ENCODE measurements at places on chromosomes 7 and 10. TPM values are rescaled to one million over a fixed set of nuclear protein-coding genes. Genes with fewer than 3 reads are reported as not detected.

The C7orf33 gene
- not detected for total RNA-seq

GRCh38 chr10:77448226-77448625 is 189.4 kb downstream of the KCNMA1 start:
- no peak for DNase-seq

The H2BK1 gene
- not detected for total RNA-seq

The CNPY1 gene
- total RNA-seq = 2.4 TPM

GRCh38 chr10:118783776-118784545 is 29.2 kb upstream of the CACUL1 start:
- no peak for DNase-seq

DNA sequence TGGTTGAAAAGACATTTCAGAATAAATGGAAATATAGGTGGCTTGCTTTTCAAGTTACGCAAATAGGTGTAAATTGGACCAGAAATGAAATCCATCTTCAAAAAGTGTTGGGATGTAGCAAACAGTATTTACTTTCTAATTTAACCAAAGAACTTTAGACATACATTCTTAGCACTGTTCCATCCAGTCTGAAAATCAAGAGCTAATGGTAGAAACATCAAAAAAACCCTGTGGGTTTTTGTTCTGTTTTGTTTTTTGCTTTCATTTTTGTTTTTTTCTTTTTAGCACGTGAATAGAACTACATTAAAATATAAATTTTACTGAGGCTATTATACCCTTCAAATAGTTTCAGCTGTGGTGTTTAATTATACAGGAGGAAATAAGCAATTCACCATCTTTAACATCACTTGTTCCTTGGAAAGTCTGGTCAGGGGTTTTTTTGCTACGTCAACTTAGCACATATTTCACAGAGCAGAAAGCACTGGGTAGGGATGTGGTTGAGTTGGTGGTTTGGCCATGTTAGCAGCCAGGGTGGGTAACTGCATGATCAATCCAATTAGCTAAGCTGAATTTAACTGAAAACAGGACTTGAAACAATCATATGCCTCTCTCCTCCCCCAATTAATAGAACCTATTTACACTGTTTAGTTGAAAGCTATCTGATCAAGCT is 275.4 kb upstream of the PFKP start:
- no peak for DNase-seq

- no peak for DNase-seq
Measured at GRCh38 chr10:70410608-70411007, 6.7 kb downstream of the EIF4EBP2 start.

The PRLHR gene
- total RNA-seq = not detected

DNA sequence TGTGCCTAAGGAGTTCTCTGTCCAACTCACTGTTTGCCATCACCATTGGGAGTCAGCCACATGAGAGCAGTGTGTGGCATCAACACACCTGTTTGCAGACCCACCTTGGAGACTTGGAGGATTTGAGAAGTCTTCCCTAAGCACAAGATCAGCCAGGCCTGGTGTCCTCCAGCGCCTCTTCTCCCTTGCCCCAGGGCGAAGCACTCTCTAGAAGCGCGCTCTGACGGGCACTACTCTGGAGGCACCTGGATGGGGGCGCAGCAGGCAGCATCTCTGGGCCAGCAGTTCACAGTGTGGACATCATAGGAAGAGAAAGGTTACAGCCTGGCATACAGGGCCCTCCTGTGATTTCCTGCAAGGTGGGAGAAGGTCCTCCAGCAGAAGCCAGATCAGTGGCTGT is 289.3 kb downstream of the CELF2 start:
- DNase-seq = no peak

The ATOH7 gene
- total RNA-seq = 0.20 TPM

DNA sequence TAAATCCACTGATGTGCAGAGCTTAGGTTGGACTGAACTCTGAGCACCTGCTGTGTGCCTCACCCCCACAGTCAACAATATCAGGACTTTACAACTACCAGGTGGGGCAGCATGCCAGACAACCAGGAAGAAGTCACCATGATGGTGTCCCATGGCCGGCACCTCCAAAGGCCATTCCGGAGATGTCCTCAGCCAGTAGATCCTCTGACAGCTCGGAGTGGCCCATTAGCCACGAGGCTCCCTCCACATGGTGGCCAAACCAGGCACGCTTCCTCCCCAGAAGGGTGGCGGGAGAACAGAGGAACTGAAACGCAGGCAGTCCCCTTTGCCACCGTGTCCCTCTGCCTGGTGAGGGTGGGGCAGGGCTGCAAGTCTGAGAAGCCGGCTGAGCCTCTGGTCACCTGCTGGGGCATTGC is 390.0 kb downstream of the TNS3 start:
- no peak for DNase-seq

GRCh38 chr10:97850446-97850845 is 803 bp downstream of the GOLGA7B start:
- DNase-seq = no peak

- no peak for DNase-seq
Measured at GRCh38 chr10:44334621-44335184, 50.2 kb downstream of the CXCL12 start.

DNA sequence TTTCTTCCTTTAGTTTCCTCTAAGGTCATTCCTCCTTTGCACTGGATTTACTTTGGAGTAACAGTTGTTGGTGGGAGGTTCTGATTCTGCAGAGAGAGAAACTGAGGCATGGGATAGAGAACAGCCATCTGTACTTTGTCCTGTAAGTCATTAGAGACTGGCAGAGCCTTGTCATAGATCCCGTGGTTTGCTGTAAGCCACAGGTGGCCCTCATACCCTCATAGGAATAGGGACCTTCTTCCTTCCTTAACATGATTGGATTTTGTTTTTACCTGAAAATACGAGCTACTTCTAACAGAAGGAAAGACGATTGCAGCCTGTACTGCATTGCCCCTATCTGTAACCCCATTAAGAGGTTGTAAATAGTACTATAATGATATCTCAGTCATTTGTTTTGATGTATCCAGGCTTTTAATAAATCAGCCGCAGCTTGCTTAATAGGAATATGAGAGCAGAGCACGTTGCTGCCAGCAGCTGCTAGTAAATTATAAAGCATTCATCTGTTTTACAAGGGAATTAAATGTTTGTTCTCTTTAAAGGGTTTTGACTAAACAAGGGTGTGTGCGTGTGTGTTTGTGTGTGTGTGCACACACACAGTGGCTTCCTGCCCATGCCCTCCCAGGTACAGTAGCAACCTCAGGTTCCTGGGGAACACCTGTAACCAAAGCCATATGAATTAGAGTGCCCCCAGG is 249.8 kb downstream of the AUTS2 start:
- no peak for DNase-seq

The COL28A1 gene
- total RNA-seq = 0.28 TPM

The WNT8B gene
- total RNA-seq = 3.8 TPM

DNA sequence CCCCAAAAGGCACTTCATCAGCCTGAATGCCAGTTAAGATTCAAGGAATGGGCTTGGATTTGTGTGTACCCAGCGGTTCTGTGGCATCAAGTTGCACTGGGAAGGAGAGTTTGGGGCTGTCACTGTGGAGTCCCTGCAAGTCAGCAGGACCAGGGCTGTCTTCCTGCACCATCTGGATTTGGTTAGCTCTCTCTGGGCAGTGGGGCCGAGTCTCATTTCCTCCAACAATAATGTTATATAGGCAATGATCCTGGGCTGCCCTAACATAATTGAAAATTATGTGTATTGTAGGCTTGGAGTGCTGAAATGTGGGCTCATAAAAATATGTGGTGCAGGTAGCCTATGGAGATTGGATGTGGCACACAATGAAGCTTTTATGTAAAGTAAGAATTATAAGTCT is 87.2 kb downstream of the TCF7L2 start:
- DNase-seq = no peak

DNA sequence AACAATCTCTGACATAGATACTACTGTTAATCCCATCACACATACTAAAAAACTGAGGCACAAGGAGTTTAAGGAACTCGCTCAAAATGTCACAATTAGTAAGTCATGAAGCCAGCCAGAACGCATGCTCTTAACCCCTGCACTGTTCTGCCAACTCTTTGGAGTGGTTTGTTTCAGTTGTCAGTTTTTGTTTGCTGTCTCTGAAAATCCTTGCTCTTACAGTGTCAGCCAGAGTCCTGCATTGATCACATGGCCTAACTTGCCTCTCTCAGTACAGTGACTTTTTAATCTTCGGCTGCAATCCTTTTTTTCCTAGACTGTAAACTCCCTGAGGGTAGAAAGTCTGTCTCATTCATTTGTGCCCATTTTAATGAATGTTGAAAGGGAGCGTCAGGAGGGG is 753.8 kb downstream of the AUTS2 start:
- no peak for DNase-seq

DNA sequence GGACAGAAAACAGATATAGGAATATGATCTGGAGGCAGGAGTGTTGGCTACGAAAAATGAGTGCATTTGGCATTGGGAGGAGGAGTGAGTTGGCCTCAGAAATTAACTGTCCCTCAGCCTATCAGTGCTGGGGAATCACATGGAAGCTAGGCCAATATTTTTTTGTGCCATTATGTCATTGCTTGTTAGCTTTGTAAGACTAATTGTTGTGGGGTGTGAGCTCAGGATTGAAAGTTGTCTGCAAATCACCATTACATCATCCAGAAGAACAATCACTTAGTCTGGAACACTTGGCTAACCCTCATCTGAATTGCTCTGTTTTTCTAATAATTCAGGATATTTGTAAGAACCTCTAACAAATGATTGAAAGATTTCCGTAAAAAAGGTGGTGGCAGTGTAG is 45.2 kb upstream of the SEMA3D start:
- no peak for DNase-seq

GRCh38 chr10:13969118-13969791 is 361.5 kb downstream of the FRMD4A start:
- DNase-seq = no peak

DNA sequence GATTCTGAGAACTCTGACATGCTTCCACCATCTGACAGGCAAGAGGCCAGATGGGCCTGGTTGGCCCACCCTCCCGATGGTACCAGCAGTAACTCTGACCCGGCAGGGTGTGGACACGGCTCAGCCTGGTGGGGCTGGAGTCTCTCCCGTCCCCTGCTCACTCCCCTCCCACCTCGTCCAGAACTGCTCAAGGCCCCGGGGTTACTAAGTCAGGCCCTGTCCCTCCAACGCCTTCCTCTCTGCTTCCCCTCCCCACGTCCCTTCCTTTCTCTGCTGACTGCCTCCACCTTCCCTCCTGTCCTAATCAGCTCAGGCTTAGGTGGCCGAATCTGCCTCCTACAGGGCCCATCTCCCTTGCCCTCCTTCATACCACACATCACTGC is 12.5 kb downstream of the CALML5 start:
- DNase-seq = no peak

GRCh38 chr10:75538144-75538543 is 106.7 kb downstream of the LRMDA start:
- no peak for DNase-seq

DNA sequence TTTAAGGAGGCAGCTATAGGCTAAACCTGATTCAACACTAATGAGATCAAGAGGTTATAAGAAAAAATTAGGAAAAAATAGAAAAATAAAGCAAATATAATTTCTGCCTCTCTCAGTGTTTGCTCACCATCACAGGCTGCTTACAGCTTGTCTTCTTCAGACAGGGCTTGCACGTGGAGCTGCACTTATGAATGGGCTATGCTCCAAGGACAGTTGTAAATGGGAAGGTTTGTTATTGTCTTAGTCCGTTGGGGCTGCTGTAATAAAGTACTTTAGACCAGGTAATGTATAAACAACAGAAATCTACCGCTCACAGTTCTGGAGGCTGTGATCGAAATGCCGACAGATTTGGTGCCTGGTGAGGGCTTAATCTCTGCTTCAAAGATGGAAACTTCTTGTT is 219.8 kb downstream of the NEBL start:
- DNase-seq = no peak

DNA sequence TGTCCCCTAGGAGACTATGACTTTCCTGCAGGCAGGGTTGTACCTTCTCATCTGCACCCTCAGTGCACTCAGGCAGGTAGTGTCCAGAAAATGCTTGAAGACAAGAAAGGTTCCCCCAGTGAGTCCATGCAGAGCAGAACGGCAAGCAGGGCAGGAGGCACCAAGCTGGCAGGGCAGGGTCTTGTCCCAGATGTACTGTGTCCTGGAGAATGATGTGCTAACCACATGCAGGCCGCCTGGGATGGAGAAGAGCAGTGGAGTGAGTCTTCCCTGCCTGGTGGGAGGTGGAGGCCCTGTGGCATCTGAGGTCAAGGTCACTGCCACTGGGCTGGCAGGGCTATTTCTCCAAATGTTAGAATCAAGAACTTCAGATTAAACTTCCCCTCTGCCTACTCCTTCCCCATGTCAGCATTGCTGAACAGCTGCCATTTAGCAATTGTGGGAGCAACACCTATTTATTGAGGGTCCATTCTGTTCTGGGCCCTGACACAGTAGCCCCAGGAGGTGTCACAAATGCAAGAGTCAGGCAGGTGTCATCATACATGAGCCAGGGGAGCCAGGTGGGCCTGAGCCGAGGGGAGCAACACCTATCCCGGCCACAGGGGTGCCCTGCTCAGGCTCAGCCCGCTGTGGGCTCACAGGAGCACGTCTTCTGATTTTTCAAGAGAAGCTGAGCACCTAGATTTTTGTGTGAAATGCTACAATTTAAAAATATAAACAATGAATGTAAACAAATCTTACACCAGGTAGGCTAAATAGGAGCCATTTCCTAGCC is 34.1 kb downstream of the PTPRE start:
- DNase-seq = no peak

GRCh38 chr10:64537928-64538327 is 1016.7 kb downstream of the REEP3 start:
- DNase-seq = no peak

DNA sequence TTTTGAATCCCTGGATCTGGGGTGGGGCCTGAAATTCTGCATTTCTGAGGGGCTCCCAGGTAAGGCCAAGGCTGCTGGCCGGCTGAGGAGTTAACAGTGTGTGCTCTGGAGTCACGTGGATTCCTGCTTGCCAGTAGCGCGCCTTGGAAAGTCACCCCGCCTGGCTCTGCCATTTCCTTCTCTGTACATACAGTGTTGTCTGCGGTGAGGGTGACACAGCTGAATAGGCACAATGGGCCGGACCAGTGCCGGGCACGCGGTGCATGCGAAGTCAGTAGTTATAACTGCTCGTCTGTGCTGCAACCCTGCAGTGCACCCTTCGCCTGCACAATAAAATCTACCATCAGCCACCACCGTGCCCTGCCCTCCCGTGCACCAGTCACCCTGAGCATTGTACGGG is 68.0 kb upstream of the EEPD1 start:
- DNase-seq = no peak

GRCh38 chr10:17174626-17175025 is 26.8 kb downstream of the TRDMT1 start:
- DNase-seq = no peak

- no peak for DNase-seq
Measured at GRCh38 chr7:28818996-28819395, 139.1 kb downstream of the TRIL start.

DNA sequence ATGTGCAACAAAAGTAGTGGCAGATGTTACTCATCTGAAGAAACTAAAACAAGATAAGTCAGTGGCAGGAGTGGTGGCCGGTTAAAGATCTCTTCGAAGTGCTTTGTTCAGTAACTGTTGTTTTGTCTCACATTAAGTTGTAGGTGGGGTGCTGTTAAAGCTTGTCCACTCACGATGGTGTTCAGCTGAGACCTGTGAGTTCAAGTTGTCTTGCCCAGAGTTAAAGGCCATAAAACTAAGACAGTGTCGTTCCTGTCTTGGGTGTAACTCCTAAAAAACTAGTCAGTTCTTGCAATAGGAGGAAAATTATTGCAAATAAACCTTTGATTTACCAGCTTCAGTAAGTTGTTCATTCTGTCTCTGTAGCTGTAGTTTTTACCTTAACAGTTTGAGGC is 857 bp upstream of the FOXP2 start:
- DNase-seq = no peak

The TAS2R4 gene
- 1.1 TPM for total RNA-seq

- no peak for DNase-seq
Measured at GRCh38 chr7:137873524-137873923, 26.8 kb upstream of the DGKI start.

The CPXM2 gene
- not detected for total RNA-seq
